ENCODE measurements at places on chromosomes 2 and 18.

- DNase-seq, result peak; percentile 84
Measured at GRCh38 chr18:3248658-3249359, 1.2 kb downstream of the MYL12A start.

GRCh38 chr2:174863183-174863582 is 98.9 kb upstream of the CHRNA1 start:
- no peak for DNase-seq

- DNase-seq, result no peak
Measured at GRCh38 chr2:201973305-201973928, 60.2 kb upstream of the FZD7 start.

DNA sequence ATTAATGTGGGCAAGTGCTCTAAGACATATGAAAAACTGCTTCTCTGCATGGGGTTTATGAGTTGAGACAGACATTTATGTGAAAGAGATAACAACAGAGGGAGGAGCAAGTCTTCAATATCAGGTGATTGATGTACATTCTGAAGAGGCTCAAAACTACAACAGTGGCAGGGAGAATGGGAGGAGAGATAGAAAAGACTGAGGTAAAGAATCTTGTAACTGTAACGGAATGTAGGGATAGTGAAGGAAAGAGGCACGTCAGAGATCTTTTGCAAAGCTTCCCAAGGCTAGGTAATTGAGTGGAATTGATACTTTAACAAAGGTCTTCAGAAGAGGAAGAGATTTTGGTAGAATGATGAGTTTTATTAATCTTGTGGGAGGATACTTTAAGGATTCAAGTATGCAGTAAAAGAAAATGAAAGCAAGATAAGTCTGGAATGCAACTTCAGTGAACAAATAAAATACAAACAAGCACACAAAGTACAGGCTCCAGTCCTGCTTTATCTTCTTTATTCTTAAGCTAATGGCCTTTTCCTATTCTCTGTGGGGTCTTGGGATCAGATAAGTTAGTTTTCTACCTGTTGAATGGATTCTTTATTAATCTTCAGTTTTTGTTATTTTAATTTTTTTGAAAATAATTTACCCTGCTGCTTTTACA is 15.0 kb downstream of the SMAD4 start:
- peak; percentile 65 for DNase-seq

DNA sequence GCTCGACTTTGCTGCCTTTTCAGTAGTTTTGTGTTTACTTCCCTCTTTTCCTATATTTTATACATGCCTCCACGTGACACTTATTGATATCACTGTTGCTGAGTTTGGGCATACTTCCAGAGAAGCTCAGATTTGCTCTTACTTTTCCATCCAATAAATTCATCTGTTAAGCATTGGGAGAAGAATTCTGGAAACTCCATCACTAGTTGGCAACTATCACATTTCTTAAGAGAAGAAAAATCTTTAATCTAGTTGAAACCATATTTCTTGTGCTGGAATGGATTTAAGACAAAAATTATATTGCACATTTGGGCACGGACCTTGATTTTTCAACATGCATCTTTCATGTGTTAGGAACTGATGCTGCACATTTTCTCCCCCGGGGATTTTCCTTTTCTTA is 52.6 kb upstream of the CPO start:
- DNase-seq, result no peak

GRCh38 chr2:52501715-52502475 is 1265.7 kb upstream of the CHAC2 start:
- DNase-seq, result no peak

DNA sequence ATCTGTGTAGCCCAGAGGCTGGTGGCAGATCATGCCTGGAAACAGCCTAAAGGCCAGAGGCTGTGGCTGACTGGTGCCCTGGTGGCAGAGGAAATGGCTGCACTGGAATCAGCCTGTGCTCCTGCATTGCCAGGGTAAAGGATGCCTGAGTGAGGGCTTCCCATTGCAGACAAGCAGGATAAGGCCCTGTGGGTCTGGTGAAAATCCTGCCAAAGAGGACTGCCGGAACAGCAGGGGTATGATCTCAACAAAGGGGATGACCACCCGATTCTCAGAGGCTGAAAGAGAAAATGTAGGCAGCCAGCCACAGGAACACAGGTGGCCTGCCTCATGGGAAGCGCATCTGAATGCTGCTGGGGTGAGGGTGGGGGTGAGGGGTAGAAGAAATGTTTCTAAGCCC is 48.2 kb downstream of the FBXO48 start:
- DNase-seq, result no peak

- DNase-seq, result peak; percentile 16
Measured at GRCh38 chr2:153077311-153077710, 358.9 kb downstream of the ARL6IP6 start.

DNA sequence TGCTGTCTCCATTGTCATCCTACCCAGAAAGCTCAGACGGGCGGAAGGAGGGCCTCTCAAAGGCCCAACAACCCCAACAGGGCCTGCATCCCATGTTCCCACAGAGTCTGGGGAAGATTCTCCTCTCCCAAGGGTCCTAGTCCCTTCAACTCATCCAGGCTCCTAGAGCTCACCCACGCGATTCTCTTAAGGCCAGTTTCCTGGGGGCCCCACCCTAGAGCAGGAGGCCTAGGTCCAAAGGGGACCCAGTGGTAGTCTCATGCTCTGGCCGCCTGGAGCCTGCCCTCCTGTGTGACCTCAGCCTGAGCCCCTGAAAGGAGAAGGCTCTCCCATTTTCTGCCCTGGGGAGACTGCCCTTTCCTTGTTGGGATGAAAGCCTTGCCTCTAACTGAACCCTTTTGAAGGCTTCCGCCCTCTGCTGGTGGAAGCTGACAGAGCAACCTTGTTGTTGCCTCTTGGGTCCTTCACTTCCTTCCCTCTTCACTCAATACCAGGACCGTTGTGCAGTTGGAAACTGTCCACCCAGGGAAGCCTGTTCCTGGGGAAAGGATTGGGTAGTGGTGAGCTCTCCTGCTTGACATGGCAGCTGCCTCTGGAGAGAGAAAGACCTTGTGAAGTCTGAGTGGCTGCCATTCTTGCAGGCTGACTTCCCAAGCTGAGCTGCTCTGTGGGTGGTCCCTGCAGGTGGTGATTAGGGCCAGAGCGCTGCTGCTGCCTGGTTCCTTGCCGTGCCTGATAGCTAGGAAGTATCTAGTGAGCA is 86.0 kb upstream of the ALPP start:
- peak; percentile 79 for DNase-seq

- DNase-seq, result peak; percentile 75
Measured at GRCh38 chr2:135913727-135914365, 37.6 kb upstream of the MCM6 start.

- DNase-seq, result no peak
Measured at GRCh38 chr2:219112651-219113338, 47.8 kb downstream of the NHEJ1 start.

GRCh38 chr2:74646834-74647482 is 1.2 kb downstream of the M1AP start:
- no peak for DNase-seq

GRCh38 chr2:218780046-218780445 is 1.9 kb upstream of the CYP27A1 start:
- DNase-seq, result no peak

- no peak for DNase-seq
Measured at GRCh38 chr2:27992787-27993401, 102.4 kb downstream of the BABAM2 start.

DNA sequence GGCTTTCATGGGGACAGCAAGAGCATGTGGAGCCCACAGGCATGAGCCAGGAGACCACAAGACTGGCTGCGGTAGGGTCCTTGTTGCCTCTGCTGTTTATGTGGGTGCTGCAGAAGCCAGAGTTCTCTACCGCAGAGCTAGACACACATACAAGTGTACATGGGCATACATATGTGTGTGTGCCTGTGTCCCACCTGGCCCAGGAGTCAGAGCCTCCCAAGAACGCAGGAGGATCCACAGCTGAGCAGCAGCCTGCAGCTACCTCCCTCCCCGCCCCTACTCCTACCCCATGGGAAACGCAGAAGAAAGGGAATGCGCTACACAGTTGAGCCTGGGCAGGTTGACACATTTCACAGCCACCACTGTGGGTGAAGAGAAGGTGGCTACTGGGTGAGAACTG is 438.1 kb upstream of the SMIM21 start:
- no peak for DNase-seq

DNA sequence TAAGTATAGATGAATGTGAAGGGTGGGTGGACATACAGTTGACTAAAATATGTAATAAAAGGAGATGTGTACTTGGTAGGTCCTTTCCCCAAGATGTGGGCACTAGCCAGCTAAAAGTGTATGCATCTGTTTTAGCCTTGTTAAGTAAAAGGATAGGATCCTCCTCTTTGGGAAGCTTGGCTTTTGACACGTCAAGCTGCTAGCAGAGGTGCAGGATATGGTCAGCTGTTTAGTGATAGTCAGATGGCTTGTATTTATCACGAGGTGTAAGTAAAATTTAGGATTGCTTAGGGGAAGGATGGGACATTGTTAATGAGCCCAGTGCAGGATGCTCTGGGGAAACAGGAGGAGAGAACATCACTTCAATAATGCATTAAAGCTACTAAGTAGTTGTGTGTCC is 1.5 kb downstream of the MFSD6 start:
- DNase-seq, result no peak

DNA sequence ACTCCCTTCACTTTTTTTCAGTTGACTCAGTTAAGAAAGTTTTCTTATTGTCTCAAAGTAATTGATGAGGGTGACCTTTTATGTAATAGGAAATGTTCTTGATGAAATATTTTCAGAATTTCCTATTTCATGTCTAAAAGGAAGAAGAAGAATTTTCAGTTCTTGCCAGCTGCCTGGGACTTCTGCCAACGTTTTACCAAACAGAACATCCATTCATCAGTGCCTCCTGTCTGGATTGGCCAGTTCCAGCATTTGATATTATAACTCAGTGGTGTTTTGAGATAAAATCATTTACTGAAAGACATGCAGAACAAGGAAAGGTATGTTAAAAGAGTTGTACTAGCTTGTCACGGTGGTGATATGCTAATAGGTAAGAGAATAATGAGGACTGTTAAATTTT is 104.7 kb upstream of the MYO3B start:
- DNase-seq, result no peak

GRCh38 chr2:105809097-105809473 is 64.4 kb downstream of the NCK2 start:
- no peak for DNase-seq

GRCh38 chr2:85133751-85134254 is 611 bp downstream of the TCF7L1 start:
- DNase-seq, result no peak

DNA sequence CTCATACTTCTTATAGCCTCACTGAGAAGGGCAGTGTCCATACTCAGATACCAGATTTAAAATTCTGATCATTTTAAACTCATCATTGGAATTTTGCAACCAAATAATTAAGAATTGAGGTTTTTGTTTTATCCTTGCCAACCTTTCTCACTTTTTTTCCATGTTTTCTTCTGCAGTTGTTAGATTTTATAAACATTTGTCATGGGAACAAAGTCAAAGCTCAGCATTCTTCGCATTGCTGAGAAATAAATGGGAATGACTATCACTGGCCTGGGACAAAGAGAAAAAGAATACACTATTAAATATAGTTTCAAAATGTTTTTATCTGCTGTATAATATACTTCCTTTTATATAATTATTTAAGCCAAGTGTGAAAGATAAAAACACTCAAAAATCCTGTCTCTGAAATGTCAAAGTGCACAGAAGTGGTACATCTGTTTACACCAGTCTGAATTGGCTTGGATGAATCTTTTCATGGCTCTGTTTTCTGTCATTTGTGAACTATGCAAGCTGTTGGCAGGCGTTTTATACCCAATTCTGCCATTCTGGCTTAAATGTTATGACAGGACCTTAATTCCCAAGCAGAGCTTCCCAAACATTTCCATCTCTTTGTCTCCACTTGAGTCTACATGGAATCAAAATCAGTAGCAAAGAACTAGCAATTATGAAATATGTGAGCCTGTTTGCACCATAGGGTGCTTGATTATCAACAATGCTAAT is 249.3 kb upstream of the SYT4 start:
- DNase-seq, result no peak

- DNase-seq, result no peak
Measured at GRCh38 chr2:220143336-220143735, 515.9 kb downstream of the SLC4A3 start.

- no peak for DNase-seq
Measured at GRCh38 chr18:23805898-23806297, 116.6 kb downstream of the LAMA3 start.

GRCh38 chr2:62423883-62424458 is 82.0 kb downstream of the TMEM17 start:
- DNase-seq, result no peak

DNA sequence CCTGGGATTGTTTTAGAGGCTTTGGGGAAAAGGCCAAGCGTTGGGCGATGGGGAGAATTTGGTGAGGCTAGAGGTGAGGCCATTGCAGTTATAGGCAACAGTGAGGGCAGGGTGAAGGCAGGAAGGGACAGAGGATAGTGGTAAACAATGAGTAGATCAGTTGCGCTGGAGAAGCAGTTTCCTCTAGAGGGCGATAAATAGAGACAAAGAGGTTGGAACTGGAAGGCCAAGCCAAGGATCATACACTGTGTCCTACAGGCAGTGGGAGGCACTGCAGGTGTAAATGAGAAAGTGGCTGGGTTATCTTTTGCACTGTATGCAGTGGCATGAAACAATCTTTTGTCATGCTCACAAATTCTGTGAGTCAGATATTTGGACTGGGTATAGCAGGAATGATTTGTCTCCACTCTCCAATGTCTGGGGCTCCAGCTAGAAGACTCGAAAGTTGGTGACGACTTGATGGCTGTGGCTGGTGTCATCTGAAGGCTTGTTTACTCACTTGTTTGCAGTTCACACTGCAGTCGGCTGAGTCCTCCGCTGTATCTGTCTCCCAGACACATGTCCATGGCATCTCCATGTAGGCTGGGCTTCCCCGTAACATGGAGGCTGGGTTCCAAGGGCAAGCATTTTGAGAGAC is 82.1 kb downstream of the TNP1 start:
- DNase-seq, result peak; percentile 97

GRCh38 chr2:160968183-160968582 is 192.0 kb upstream of the TANK start:
- DNase-seq, result no peak

DNA sequence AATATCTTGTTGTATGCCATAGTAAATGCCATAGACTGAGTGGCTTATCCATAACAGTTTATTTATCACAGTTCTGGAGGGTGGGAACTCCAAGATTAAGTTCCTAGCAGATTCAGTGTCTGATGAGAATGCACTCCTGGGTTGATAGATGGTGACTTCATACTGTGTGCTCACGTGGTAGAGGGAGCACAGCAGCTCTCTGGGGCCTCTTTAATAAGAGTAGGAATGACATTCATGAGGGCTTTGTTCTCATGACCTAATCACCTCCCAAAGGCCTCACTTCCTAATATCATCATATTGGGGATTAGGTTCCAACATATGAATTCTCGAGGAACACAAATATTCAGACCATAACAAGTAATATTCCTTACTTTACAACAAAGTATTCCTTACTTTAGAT is 98.1 kb upstream of the SH3BP4 start:
- no peak for DNase-seq

DNA sequence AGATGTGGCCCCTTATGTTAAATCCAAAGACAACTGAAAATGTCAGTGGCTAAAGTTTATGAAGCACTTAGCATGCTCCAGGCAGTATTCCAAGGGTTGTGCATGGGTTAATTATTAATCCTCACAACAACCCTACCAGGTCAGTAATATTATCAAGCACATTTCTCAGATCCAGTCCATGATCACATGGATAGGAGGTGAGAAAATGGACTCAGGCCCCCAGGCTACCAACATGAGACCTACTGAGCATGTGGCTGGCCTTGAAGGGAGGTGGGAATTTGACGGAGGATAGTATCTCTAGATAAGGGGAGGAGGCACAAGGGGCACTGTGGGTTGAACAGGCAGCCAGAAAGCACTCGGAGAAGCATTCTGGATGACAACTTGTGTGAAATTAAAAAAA is 412.0 kb downstream of the MEIS1 start:
- DNase-seq, result no peak

GRCh38 chr18:3706279-3707097 is 256.5 kb downstream of the TGIF1 start:
- DNase-seq, result peak; percentile 99

Measured in OCI-M1 (cell line).